ENCODE measurements at places on chromosomes 12 and 14. TPM values are rescaled to one million over a fixed set of nuclear protein-coding genes. Genes with fewer than 3 reads are reported as not detected.

DNA sequence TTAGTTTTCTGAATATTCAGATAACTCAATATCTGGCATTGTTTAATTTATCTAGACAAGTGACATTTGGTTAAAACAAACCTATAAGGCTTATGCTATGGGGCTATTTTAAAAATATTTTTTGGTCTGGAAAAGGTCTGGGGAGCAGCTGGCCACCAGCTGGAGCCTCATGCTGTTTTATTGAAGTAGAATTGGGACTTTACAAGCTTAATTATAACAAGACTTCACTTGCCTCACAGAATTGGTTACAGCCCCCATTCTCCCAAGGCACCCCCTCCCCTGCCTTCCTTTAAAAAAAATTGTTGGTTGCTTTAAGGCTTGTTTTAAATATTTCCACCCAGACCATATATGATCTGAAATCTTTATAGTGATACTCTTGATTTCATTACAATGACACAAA lies 453.9 kb downstream of the ADAMTS20 start:
- no peak for DNase-seq

DNA sequence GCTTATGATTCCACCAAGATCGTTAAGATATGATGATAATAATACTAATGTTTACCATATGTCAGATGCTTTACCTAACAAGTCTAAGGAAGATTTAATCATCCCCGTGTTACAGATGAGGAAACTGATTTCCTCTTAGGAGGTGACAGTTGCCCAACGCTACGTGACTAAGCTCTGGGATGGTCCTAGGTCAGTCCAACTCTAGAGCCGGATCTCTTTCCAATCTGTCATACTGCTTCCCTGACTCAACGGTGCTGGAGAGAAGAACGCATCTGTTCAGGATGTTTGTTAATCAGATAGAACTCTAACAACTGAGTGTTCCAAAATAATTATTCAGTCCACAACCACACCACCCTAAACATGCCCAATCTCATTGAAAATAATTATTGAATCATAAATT lies 39.8 kb downstream of the NDUFA12 start:
- no peak for DNase-seq

GRCh38 chr12:89479982-89480381 lies 44.6 kb downstream of the GALNT4 start:
- DNase-seq: no peak

GRCh38 chr14:73468828-73469375 lies 10.6 kb upstream of the NUMB start:
- no peak for DNase-seq

GRCh38 chr12:129635021-129635685 lies 268.7 kb downstream of the TMEM132D start:
- no peak for DNase-seq

DNA sequence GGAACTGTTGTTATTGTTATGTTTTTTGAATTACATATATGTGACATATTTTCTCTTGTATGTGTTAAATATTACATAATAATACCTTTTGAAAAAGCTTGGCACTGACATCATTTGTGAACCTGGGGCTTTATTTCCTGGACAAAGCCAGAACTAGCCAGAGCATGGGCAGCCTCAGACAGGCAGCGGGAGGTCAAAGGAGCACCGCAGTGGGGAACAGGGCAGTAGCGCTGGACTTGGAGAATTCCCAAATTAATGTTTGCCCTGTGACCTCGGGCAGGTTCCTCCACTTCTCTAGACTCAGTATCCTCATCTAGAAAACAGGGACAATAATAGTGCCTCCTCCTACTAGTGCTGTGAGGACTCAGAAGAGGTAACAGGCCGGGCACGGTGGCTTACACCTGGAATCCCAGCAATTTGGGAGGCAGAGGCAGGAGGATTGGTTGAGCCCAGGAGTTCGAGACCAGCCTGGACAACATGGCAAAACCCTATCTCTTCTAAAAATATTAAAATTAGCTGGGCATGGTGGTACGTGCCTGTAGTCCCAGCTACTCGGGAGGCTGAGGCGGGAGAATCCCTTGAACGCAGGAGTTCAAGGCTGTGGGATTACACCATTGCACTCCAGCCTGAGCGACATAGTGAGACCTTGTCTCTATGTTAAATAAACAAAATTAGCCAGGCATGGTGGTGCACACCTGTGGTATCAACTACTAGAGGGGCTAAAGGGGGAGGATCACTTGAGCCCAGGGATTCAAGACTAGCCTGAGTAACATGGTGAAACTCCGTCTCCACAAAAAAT lies 27.3 kb upstream of the ITPK1 start:
- DNase-seq: no peak

Gene SOAT2
- total RNA-seq: 0.74 TPM

GRCh38 chr14:89684139-89684538 lies 267.1 kb upstream of the FOXN3 start:
- DNase-seq: no peak

DNA sequence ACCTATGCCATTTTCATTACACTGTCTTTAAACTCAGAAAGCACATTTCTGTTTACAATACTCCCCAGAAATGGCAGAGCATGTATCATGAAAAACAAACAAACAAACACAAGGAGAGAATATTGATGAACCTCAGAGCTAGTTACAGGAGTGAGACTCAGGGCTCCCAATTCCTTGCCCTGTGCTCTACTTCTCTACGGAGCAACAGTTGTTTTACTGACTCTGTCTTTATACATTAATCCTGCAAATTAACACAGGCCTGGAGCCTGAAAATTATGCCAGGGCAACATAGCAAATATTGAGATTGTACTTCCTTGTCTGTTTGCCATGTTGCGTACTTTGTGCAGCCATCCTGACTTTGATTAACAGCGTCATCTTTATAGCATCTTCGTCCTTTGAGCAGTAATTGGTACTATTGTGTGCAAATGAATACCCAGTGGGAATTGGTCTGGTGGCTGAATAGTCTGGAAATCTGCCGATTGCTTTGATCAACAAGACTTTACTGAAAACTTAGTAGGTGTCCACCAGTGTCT lies 15.2 kb upstream of the AKAP6 start:
- DNase-seq: no peak

Gene NKX2-1
- not detected for total RNA-seq

Measured in activated naive CD4-positive, alpha-beta T cell treated with anti-CD3 and anti-CD28 coated beads for 36 hours (primary cell).